Naive thymus-derived CD4-positive, alpha-beta T cell (primary cell): ENCODE measurements at places on chromosomes 6 and 20.

GRCh38 chr6:157089258-157089657 lies 234.1 kb downstream of the TMEM242 start:
- no peak overlapping the region for H3K4me3 ChIP-seq
- H3K36me3 ChIP-seq, result peaks cover 10% of the 10 kb centered on the region
- H3K4me1 ChIP-seq, result no peaks in the 10 kb centered on the region
- no peak for DNase-seq
- no peaks in the 10 kb centered on the region for H3K27me3 ChIP-seq

GRCh38 chr20:59561228-59561605 lies 43.1 kb upstream of the PHACTR3 start:
- no peak for DNase-seq
- no peaks in the 10 kb centered on the region for H3K4me1 ChIP-seq
- no peak overlapping the region for H3K4me3 ChIP-seq
- no peak overlapping the region for H3K27ac ChIP-seq
- H3K27me3 ChIP-seq, result no peaks in the 10 kb centered on the region
- no peaks in the 10 kb centered on the region for H3K36me3 ChIP-seq

DNA sequence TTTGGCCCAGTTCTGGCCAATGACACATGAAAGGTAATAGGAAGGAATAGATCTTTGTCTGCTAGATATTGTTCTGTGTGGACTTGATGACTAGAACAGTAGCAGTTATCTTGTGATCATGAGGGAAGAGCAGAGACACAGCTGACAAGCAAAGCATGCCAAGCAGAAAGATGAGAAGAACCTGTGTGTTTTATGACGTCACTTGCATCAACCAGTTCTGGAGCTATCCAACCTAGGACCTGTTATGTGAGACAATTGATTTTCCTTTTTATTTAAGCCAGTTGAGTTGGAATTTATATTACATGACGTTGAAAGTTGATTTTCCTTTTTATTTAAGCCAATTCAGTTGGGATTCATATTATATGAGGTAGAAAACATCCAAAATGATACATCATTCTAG lies 143.2 kb downstream of the MCHR2 start:
- DNase-seq, result no peak
- H3K27me3 ChIP-seq, result no peaks in the 10 kb centered on the region
- H3K4me3 ChIP-seq, result no peak overlapping the region
- H3K4me1 ChIP-seq, result no peaks in the 10 kb centered on the region
- H3K36me3 ChIP-seq, result no peaks in the 10 kb centered on the region

GRCh38 chr20:20743511-20744169 lies 31.2 kb upstream of the RALGAPA2 start:
- H3K27ac ChIP-seq, result no peak overlapping the region
- H3K4me1 ChIP-seq, result no peaks in the 10 kb centered on the region
- H3K4me3 ChIP-seq, result no peak overlapping the region
- DNase-seq, result no peak

- no peak for DNase-seq
- no peak overlapping the region for H3K27ac ChIP-seq
- H3K27me3 ChIP-seq, result peaks cover 32% of the 10 kb centered on the region
- peaks cover 20% of the 10 kb centered on the region for H3K4me1 ChIP-seq
- no peak overlapping the region for H3K4me3 ChIP-seq
- no peaks in the 10 kb centered on the region for H3K36me3 ChIP-seq
Measured at GRCh38 chr6:5990786-5991185, 15.9 kb downstream of the NRN1 start.
